ENCODE measurements at places on chromosomes 4 and X. TPM values are rescaled to one million over a fixed set of nuclear protein-coding genes. Genes with fewer than 3 reads are reported as not detected.

The ARMCX5 gene
- total RNA-seq = 22.0 TPM

The CT83 gene
- not detected for total RNA-seq

The CCDC110 gene
- total RNA-seq = 4.2 TPM

The FAM184B gene
- not detected for total RNA-seq

Measured in fibroblast of the aortic adventitia (primary cell).